ENCODE measurements at places on chromosomes 3 and 15. TPM values are rescaled to one million over a fixed set of nuclear protein-coding genes. Genes with fewer than 3 reads are reported as not detected.

DNA sequence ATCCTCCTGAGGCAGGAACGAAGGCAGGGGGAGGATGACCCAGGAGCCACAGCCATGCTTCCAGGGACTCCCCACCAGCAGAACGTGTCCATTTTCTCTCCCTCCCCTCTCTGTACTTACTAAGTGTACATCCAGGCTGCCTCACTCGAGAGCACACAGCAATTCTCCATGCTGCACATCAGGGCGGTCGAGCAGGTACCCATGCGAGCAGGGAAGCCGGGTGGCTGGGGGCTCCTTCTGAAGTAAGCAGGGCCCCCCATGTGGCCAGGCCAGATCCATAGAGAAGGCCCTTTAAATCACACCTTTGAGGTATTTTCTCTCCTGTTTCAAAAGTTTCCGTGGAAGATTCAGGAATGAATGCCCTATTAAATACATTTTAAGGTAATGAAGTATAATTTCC is 41.2 kb upstream of the SLC6A11 start:
- H3K4me1 ChIP-seq: no peaks in the 10 kb centered on the region
- H3K27me3 ChIP-seq: 0 out of 2 replicates have a peak, but pooled peaks cover 5% of the 10 kb centered on the region
- H3K4me3 ChIP-seq: no peak overlapping the region
- DNase-seq: peak; percentile 14

DNA sequence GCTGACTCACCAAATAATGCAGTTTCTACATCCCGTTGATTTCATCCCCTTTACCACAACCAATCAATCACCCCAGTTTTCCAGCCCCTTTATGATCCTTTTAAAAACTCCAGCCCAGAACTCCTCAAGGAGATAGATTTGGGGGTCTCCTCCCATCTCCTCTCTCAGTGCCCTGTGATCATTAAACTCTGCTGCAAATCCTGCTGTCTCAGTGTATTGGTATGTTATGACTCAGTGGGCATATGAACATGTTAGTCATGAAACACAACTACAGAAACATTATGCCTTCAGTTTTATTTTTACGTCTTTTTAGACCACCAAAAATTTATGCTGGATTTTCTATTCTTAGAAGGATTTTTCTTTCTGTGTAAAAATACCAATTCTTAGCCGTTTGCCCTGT is 213.7 kb downstream of the DIPK2A start:
- no peak overlapping the region for H3K4me3 ChIP-seq
- H3K27ac ChIP-seq: no peak overlapping the region
- H3K27me3 ChIP-seq: no peaks in the 10 kb centered on the region
- DNase-seq: no peak
- no peaks in the 10 kb centered on the region for H3K4me1 ChIP-seq

GRCh38 chr3:159928071-159928491 is 60.6 kb upstream of the IL12A start:
- no peak overlapping the region for H3K27ac ChIP-seq
- H3K4me1 ChIP-seq: no peaks in the 10 kb centered on the region
- DNase-seq: no peak

DNA sequence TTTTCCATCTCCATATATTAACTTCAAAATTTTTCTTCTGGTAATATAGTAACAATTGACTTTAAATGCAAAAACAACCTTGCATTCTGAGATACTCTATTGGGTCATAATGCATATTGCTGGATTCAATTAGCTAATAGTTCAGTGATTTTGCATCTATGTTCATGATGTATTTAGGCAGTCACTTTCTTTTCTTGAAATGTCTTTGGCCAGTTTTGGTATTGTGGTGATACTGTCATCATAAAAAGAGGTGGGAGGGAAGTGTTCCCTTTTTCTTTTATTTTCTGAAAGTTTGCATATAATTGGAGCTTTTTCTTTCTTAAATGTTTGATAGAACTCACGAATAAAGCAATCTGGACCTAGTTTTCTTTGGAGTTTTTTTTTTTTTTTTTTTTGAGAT is 67.4 kb upstream of the ZNF148 start:
- no peaks in the 10 kb centered on the region for H3K36me3 ChIP-seq
- DNase-seq: no peak
- no peaks in the 10 kb centered on the region for H3K27me3 ChIP-seq
- no peaks in the 10 kb centered on the region for H3K4me1 ChIP-seq

- H3K36me3 ChIP-seq: no peaks in the 10 kb centered on the region
- peak; percentile 9 for DNase-seq
- no peaks in the 10 kb centered on the region for H3K27me3 ChIP-seq
- H3K27ac ChIP-seq: peak overlapping the region; percentile 12
- H3K4me3 ChIP-seq: no peak overlapping the region
- H3K4me1 ChIP-seq: peaks cover 6% of the 10 kb centered on the region
Measured at GRCh38 chr3:168839653-168840052, 743.9 kb upstream of the GOLIM4 start.

GRCh38 chr3:154250291-154250690 is 74.0 kb downstream of the DHX36 start:
- H3K27ac ChIP-seq: no peak overlapping the region
- DNase-seq: no peak
- no peak overlapping the region for H3K4me3 ChIP-seq
- H3K36me3 ChIP-seq: no peaks in the 10 kb centered on the region
- H3K27me3 ChIP-seq: no peaks in the 10 kb centered on the region

DNA sequence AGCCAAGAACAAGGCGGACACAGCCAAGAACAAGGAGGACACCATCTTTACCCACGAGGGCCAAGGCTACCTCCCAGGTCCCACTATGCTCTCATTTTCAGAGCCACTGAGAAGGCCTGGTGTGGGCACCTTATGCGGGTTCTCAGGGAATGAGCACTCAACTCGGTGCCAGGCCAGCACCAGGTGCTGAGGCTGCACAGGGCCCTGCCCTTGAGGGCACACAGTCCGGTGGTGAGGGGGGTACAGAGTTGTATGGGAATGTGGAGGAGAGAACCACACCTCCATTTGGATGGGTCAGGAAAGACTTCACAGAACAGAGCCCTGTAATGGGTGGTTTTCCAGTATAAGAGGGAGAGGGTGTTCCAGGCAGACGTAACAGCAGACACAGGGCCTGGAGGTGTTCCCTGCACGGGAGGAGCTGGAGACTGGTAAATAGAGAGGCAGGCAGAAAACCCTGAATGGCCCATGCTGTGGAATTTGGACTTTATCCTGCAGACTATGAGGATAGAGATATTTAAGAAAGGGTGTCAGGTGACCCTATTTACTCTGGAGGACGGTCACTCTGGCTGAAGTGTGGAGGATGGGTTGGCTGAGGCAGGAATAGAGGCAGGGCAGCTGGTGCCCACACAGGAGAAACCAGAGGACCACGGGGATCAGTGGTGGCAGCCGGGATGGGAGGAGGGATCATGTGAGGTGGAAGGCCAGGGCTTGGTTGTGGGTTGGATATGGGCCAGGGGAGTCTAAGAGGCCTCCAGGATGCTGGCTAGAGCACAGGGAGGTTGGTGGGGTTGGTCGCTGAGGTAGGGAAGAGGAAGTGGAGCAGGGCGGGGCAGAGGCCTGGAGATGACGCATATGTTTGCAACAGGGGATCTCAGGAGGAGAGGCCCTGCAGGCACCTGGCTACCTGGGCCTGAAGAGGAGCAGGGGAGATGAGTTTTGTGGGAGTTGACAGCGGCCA is 34.6 kb downstream of the CRABP1 start:
- no peaks in the 10 kb centered on the region for H3K27me3 ChIP-seq
- peaks cover 6% of the 10 kb centered on the region for H3K4me1 ChIP-seq
- H3K36me3 ChIP-seq: no peaks in the 10 kb centered on the region
- no peak overlapping the region for H3K4me3 ChIP-seq
- no peak for DNase-seq

DNA sequence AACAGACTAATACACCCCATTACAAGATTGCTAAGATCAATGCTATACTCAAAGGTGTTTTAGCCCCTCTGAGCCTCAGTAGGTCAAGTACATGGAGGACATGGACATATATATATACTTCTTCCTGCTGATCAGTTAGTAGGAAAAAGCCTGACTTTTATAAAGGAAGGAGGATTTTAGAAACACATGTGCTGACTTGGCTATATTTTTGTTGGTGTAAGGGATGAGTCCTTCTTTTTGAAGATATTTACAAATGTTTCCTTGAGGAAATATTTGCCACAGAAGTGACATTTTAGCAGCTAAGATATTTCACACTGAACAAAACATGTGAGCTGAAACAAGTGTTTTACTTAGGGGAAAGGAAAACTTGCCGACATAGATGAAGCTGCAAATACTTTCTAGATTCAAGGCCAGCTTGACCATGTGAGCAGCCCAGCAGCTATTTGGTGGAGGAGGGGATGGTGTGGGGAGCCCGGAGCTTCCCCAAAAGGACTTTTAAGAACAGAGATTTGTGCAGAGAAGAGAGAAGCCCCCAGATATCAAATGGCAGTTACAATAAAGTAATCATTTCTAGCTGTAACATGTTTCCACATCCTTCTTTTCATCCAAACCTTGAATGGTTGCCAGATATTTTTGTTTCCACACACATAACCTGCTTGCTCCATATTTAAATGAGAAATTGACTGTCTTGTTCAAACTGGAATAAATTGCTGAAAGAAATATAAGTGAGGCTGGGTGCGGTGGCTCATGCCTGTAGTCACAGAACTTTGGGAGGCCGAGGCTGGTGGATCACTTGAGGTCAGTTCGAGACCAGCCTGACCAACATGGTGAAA is 111.7 kb upstream of the NR2F2 start:
- H3K36me3 ChIP-seq: no peaks in the 10 kb centered on the region
- no peaks in the 10 kb centered on the region for H3K4me1 ChIP-seq
- no peaks in the 10 kb centered on the region for H3K27me3 ChIP-seq
- DNase-seq: no peak

DNA sequence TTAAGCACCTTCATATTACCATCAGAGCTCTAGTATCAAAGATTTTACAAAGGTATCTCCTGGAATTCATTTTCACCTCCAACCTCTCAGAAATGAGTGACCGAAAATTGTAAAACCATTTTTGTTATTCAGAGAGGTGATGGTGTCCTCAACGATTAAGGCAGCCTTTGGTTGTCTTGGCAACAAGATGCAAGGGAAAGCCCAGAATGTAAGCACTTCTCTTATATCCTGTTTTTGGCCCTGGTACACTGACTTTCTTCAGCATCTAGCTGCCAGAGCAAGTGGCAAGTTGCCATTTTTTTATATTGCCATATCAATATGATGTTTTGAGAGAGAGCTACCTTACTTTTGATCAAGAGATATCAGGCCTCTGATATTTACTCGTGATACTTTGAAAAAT is 384.9 kb upstream of the NECTIN3 start:
- peaks cover 4% of the 10 kb centered on the region for H3K4me1 ChIP-seq
- H3K4me3 ChIP-seq: no peak overlapping the region
- H3K27me3 ChIP-seq: no peaks in the 10 kb centered on the region
- DNase-seq: no peak
- H3K36me3 ChIP-seq: no peaks in the 10 kb centered on the region

LRRIQ4 gene
- not detected for total RNA-seq

GOLGA6D gene
- total RNA-seq: 0.73 TPM

WDR49 gene
- 3.2 TPM for total RNA-seq

CLRN1 gene
- total RNA-seq: 0.35 TPM

ITGB5 gene
- 251 TPM for total RNA-seq

HMG20A gene
- 58.8 TPM for total RNA-seq

PLSCR2 gene
- not detected for total RNA-seq

CFAP100 gene
- total RNA-seq: not detected

PIGBOS1 gene
- total RNA-seq: 7.8 TPM

PODXL2 gene
- 31.4 TPM for total RNA-seq

Data from H1 (cell line).